ENCODE measurements at places on chromosomes 7 and 10.

DNA sequence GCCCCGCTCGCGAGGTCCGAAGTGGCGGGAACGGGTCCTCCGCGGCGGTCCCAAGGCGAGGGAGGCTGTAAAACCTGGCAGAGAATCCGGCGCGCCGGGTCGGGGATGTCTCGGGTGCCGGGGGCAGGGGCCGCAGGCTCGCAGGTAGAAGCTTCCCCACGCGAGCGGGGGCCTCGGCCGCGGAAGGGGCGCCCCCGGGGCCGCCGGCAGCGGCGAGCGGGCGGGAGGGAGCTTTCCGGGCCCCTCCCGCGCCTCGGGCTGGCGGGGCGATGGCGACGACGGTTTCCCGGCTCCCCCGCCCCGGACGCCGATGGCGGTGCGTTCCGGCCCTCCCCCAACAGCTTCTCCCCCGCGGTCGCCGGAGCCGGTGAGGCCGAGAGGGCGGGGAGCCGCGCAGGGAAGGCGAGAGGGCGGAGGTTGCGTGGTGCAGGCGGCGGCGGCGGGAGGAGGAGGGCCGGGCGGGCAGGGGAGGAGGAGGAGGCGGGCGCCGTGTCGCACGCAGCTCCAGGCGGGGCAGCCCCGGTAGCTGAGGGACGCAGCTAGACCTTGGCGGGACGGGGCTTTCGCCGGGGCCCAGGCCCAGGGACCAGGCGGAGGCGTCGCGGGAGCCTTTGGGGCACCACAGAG is at the start of gene CUL1:
CUL1 (plus strand) TSS at position 507 of the 627 bp plus-strand sequence. CDS start 31,220 bp downstream, outside the sequence.
- peak; percentile 76 for DNase-seq

DNA sequence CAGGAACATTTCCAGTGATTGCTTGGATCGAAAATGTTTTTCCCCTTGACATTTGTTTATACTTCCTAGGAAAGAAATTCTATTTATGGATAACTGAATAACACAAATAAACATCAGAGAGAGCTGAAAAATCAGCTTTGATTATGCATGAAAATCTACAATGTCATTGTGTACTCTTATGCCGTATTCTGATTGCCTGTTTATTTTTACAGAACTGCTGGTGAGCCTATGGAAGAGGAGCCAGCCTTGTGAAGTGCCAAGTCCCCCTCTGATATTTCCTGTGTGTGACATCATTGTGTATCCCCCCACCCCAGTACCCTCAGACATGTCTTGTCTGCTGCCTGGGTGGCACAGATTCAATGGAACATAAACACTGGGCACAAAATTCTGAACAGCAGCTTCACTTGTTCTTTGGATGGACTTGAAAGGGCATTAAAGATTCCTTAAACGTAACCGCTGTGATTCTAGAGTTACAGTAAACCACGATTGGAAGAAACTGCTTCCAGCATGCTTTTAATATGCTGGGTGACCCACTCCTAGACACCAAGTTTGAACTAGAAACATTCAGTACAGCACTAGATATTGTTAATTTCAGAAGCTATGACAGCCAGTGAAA is 121.5 kb downstream of the TWIST1 start:
- DNase-seq, result no peak

- DNase-seq, result no peak
Measured at GRCh38 chr10:122861711-122862161, 16.1 kb upstream of the CUZD1 start.

- DNase-seq, result no peak
Measured at GRCh38 chr7:93048136-93048930, 69.4 kb downstream of the SAMD9 start.

- no peak for DNase-seq
Measured at GRCh38 chr7:63233881-63234280, 764.8 kb upstream of the ZNF722 start.

DNA sequence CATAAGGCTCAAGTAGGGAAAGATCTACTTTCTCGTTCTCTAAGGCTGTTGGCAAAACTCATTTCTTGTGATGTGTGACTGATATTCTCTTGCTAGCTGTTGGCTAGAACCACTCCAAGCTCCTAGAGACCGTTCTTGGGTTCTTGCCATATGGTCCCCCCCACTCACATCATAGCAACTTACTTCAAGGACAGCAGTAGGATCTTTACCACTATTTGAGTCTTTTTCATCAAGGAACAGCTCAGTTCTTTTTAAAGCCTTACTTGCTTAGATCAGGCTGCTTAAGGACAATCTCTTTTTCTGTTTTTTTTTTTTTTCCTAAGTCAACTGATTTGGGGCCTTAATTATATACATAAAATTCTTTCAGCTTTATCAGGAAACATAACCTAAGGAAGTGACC is 251.1 kb downstream of the GPR37 start:
- DNase-seq, result no peak

DNA sequence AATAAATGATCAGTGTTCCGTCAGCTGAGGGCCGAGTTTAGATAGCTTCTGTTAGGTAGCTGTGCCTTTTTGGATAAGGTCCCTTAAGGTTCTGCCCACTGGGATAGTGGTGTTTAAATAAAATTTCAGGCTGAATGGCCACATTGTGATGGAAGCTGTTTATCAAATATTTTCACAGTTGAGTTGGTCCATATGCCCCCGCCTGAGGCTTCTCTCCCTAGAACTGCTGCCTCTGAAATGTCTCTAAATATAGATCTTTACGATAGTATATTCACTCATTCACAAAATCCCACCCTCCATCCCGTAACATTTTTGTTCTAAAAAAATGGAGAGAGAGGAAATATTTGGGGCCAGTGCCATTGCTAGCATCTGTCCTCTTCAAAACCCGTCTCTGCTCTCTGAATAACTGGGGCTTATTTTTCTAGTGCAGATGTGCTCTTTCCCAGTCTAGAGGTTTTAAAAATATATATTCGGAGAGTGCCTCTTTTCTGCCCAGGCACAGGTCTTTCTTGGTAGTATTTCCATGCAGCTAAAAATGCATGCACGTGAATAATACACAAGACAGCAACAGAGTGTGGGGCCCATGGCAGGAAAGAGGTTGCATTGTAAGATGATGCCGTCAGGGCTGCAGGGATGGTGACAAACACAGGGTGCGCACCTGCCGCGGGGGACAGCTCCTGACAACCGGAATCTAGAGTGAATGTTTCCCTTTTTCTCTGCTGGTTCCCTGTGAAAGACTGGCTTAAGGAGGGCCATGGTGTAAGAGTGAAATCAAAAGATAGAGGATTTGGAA is 105.4 kb upstream of the BTBD16 start:
- DNase-seq, result no peak

DNA sequence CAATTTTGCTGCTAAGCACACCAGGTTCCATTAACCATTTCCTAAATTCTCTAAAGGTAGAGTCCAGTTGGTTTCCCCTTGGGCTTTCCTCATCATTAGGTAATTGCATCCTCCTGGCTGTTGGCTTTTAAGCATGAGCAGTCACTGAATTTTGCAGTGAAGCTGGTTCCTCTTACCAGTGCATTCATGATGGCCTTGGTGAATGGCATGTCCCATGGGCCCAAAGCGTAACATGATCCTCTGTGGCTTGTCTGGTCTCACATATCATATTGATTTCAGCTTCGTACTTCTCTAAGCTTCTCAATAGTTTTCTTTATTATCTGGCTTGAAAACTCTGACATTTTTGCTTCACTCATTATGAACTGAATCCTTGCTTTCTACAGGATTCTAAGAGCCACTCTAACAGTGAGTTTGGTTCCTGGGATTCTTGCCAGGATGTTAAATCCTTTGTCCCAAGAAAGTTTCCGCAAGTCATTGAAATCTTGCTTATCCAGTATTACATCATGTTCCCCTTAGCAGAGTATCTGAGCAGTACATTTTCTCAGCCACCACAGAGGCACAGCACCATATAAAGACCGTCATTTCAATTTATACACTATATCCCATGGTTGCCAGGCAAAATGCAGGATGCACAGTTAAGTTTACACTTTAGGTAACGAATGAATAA is 134.2 kb downstream of the PTN start:
- DNase-seq, result no peak

DNA sequence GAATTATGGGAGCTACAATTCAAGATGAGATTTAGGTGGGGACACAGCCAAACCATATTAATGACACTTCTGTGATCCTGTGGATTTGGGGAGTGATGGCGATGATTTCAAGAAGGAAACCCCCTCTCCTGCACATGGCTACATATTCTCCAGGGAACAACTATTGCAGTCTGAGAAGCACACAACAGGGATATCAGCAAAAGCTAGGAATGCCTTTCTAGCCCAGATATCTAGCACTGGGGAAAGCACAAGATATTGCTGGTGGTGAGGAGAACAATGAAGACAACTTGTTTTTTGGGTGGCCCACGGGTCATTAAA is 24.3 kb downstream of the EPDR1 start:
- no peak for DNase-seq

DNA sequence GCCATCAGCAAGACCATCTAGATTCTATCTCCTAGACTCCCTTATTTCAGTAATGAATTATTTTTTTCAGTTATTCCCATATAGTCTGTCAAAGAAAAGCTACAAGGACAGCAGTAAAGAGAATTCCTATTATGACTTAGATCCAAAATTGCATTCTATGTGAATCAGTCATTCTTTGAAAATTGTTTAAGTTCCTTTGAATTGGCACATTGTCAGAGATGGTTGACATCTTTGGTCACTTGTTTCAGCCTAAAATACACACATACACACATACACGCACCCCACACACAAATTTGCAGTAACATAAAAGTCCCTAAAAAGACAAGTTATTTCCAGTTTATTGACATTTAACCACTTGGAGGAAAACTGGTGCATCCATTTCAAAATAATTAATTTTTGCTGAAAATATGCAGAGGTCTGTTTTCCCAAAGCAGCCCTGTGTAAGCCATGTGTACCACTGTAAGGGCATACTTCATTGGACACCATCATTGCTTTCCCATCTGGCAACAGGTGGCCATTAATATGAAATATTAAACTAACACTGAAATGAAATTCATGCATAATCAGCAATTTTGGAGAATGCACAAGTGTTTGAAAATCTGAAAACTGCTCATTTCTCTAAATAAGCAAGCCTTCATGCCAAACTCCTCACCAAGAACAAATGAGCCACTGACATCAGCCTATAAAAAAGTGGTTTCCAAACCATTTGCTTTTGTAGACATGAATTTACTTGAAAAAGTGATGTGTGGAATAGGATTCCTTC is 121.7 kb upstream of the COL1A2 start:
- DNase-seq, result no peak

- DNase-seq, result no peak
Measured at GRCh38 chr10:80100861-80101695, 22.6 kb downstream of the TMEM254 start.
